ENCODE measurements at places on chromosomes 7 and 10.

GRCh38 chr10:101233863-101234262 is 4.6 kb upstream of the LBX1 start:
- DNase-seq = no peak

DNA sequence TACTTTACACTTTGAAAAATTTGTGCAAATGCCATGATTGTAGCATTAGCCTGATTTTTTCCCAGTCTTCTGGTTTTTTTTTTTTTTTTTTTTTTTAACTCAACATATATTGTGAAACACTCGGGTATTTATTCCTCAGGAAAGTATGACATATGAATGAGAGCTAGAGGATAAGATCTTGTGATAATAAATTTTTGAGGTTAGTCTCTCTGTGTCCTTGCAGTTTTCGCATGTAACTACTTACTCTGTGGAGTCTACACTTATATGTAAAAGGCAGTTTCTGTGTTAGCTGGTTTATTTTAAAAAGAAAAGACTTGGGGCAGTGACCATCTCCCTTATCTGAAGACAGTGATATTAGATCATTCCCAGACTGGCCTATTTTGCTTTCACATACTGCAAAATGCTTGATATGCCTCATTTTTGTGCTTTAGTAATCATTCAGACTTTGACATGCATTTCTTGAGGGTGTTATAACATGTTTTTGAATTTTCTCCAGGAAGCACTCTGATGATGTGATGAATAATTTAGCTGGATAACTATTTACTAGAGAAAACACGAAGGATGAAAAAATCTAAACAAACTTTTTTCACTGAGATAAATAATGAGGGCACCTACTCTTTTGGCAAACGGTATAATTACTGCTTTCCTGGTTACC is 371.0 kb downstream of the NRG3 start:
- no peak for DNase-seq

GRCh38 chr10:17712717-17713471 is 39.1 kb upstream of the TMEM236 start:
- no peak for DNase-seq

DNA sequence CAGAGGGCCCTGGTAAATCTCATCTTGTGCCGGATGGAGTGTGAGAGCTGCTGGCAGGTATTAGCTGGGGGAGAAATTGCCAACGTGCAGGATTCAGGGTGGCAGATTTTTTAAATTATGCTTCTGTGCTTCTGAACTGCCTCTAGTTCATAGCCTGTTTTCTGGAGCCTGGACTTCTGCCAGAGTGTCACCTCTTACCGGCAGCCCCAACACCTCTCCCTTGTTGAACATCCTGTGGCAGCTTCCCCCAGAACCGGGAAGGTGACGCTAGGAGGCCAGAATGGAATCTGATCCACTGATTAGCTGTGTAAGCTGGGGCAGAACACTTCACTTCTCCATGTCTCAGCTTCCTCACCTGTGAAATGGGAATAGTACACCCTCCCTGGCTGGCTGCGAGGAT is 5.1 kb downstream of the VWA2 start:
- no peak for DNase-seq

GRCh38 chr10:90337316-90337715 is 520.5 kb downstream of the HTR7 start:
- no peak for DNase-seq

- peak; percentile 27 for DNase-seq
These were observed 986 bp downstream of the NRP1 start for GRCh38 chr10:33333260-33334101.

GRCh38 chr10:10824591-10825148 is 193.0 kb upstream of the CELF2 start:
- DNase-seq = no peak

- no peak for DNase-seq
These were observed 7.3 kb upstream of the ZNF518A start for GRCh38 chr10:96122824-96123223.

GRCh38 chr7:137694405-137694804 is 152.4 kb downstream of the DGKI start:
- DNase-seq = no peak

DNA sequence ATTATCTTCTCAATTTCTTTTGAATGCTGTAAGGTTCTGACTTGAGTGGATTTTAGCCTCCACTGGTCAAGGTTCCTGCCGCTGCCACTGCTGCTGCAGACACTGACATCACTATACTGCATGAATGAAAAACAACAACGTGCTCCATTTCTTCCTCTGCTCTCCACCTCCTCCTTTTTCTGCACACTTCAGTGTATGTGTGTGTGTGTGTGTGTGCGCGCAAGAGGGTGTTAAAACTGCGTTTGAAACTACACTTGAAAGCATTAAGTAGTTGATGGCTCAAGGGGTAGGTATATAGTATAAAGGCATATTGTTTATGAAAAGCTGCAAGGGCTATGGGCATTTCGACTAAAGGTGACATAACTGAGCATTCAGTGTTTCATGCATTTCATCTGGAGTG is 3.5 kb downstream of the GLCCI1 start:
- no peak for DNase-seq

Data from activated CD4-positive, alpha-beta T cell treated with anti-CD3 and anti-CD28 coated beads, Interleukin-2, amount 50 U/mL, for 48 hours (primary cell).